ENCODE measurements at places on chromosomes 16 and 17. TPM values are rescaled to one million over a fixed set of nuclear protein-coding genes. Genes with fewer than 3 reads are reported as not detected.
A peak's percentile ranks its signal among the peaks of the same experiment; 100 is the strongest.

EFNB3 gene
- not detected for polyA plus RNA-seq

DNA sequence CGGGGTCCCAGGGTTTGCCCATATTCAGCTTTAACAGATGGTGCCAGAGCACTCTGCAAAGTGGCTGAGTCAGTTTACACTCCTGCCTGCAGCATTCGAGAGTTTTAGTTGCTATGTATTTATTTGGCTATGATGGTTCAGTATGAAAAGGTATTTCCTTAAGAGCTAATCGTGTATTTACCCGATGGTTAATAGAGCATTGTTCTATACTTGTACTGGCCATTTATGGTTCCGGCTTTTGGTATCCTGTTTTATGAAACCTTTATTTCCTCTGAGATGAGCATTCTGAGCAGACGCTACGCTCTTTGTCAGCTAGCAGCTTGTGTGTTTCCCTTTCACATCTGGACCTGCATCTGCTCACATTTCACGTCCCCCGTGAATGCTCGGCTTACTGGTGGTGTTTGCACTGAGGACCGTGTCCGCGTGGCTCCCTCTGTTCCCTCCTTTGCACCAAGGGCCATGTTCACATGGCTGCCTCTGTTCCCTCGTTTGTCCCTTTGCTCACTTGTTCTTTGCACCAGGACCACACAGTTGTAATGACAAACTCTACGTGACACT lies 149.1 kb upstream of the CHMP6 start:
- H3K27me3 ChIP-seq = no peaks in the 10 kb centered on the region
- H3K4me1 ChIP-seq = no peaks in the 10 kb centered on the region
- no peak overlapping the region for H3K27ac ChIP-seq
- H3K4me3 ChIP-seq = no peak overlapping the region
- DNase-seq = no peak

DNA sequence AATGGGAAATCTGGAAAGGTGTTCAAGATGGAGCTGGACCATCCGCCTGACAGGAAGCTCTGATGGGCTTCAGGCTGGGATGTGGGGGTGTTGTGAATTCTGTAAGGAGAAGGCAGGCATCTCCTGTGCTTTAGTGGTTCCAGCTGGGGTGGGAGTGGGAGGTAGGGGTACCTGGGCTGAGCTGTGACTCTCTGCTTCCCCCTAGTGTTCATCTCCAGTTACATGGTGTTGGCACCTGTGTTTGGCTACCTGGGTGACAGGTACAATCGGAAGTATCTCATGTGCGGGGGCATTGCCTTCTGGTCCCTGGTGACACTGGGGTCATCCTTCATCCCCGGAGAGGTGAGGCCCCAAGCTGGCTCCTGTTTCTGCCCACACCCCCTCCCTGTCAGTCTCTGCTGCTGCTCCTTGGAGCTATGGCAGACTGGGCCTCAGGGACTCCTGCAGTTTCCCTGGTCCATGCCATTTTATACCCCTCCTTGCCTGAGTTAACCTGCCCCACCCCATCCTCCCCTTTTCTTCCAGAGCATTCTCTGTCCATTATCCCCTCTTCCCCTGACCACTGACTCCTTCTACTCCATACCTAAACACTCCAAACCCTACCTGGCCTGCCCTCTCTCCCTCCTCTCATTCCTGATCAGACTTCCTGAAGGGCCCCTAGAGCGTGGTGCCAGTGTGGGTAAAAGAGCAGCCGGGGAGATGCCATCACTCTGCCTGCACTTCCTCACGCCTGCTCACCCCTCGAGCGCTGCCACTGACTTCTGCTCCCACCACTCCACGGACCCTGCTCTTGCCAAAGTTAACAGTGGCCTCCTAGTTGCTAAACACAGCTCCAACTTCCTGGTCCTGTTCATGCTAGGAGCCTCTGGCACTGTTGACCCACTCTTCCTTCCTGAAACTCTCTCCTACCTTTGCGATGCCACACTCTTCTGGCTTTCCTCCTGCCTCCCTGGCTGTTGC lies 3.4 kb downstream of the SPNS1 start:
- no peaks in the 10 kb centered on the region for H3K36me3 ChIP-seq
- H3K4me1 ChIP-seq = no peaks in the 10 kb centered on the region
- H3K27ac ChIP-seq = no peak overlapping the region
- no peak for DNase-seq
- H3K27me3 ChIP-seq = no peaks in the 10 kb centered on the region

DNA sequence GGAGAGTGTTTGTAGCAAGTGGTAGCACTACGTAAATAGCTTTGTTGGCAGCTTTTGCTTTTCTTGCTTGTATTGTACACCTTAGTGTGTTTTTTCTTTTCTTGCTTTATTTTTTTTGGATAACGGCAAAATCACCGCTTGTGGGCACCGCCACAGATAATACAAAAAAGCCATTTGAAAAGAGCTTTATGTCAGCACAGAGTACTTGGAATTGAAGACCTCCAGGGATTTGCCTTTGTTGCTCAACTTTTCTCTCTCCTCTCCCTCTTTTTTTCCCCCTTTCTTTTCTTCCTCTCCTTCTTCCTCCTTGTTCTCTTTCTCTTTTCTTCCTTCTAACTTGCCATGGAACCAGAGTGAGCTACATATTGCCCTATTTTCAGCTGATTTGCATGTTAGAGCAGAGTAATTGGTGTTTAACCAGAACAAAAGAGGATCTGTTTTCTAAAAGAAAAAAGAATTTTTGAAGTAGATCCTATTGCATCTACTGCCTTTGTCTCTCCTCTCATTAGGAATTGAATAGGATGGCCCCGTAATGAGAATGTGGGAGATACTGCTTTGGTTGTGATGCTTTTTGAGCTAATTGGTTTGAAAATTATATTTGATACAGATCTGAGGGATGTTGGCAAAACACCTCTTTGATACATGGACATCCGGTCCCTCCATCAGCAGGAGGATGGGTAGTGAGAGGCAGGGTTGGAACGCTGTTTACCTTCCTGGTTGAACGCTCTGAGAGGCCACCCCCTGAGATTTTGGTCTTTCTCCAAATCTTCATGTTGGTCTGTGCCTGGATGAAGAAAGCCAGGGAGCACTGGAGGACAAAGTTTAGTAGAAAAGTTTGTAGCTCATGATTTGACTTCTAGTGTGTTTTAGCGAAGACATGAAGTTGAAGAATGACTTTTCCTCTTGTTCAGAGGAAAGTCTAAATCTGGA lies 85.6 kb downstream of the MSI2 start:
- H3K27me3 ChIP-seq = no peaks in the 10 kb centered on the region
- no peak overlapping the region for H3K27ac ChIP-seq
- no peak overlapping the region for H3K4me3 ChIP-seq
- H3K4me1 ChIP-seq = no peaks in the 10 kb centered on the region
- no peak for DNase-seq

- H3K27me3 ChIP-seq = no peaks in the 10 kb centered on the region
- no peak for DNase-seq
- no peaks in the 10 kb centered on the region for H3K4me1 ChIP-seq
Observed at GRCh38 chr17:60610473-60610872, 10.5 kb downstream of the PPM1D start.

DNA sequence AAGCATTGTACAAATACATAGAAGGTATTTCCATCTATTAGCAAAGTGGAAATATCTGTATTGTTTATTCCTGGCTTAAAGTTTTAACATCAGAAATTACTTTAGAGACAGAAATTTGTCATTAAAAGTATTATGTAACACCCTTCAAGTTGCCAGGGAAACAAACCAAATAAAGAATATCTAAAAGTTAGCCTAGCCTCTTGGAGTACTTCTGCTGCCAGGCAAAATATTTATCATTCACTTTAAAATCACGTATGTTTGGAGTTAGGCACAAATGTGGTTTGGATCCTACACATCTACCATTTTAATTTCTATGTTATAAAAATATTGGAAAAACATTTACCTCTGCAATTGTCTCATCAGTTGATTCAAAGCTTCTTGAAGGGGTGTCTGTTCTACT lies 14.7 kb downstream of the BRD7 start:
- peaks cover 2% of the 10 kb centered on the region for H3K36me3 ChIP-seq
- no peak overlapping the region for H3K27ac ChIP-seq
- H3K4me1 ChIP-seq = no peaks in the 10 kb centered on the region

UTS2R gene
- polyA plus RNA-seq = not detected

- DNase-seq = no peak
- no peaks in the 10 kb centered on the region for H3K36me3 ChIP-seq
- H3K27me3 ChIP-seq = no peaks in the 10 kb centered on the region
- H3K27ac ChIP-seq = no peak overlapping the region
Observed at GRCh38 chr16:62940569-62940968, 904.3 kb upstream of the CDH8 start.

HSPB9 gene
- polyA plus RNA-seq = 0.63 TPM

DNA sequence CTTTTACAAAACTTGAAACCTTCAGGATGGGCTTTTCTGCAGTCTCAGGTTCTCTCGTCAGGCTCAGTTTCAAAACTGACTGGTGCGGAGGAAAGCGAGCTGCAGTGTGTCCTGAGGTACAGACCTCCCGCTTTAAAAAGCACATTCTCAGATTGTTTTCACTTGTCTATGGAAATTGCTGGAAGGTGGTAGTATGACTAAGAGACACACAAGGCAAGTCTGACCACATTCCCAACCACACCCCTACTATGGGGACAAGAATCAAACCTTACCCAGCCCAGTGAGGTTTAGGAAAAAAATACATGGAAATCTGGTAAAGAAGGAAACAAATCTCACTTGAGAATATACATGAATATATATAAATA lies 18.2 kb downstream of the SRP68 start:
- no peak overlapping the region for H3K27ac ChIP-seq
- H3K27me3 ChIP-seq = no peaks in the 10 kb centered on the region
- H3K4me1 ChIP-seq = no peaks in the 10 kb centered on the region
- no peak overlapping the region for H3K4me3 ChIP-seq
- peaks cover 13% of the 10 kb centered on the region for H3K36me3 ChIP-seq

- no peaks in the 10 kb centered on the region for H3K27me3 ChIP-seq
- H3K4me1 ChIP-seq = no peaks in the 10 kb centered on the region
Observed at GRCh38 chr16:27700304-27700995, 150.5 kb downstream of the KATNIP start.

ZNF287 gene
- 2.1 TPM for polyA plus RNA-seq

GRCh38 chr17:75271233-75271954 lies 363 bp upstream of the MIF4GD start:
- no peaks in the 10 kb centered on the region for H3K4me1 ChIP-seq
- peak overlapping the region; percentile 48 for H3K27ac ChIP-seq

- H3K27ac ChIP-seq = no peak overlapping the region
- no peak overlapping the region for H3K4me3 ChIP-seq
- H3K27me3 ChIP-seq = peaks cover 1% of the 10 kb centered on the region
- no peak for DNase-seq
- no peaks in the 10 kb centered on the region for H3K4me1 ChIP-seq
Observed at GRCh38 chr16:24253192-24253591, 2.9 kb upstream of the CACNG3 start.

DNA sequence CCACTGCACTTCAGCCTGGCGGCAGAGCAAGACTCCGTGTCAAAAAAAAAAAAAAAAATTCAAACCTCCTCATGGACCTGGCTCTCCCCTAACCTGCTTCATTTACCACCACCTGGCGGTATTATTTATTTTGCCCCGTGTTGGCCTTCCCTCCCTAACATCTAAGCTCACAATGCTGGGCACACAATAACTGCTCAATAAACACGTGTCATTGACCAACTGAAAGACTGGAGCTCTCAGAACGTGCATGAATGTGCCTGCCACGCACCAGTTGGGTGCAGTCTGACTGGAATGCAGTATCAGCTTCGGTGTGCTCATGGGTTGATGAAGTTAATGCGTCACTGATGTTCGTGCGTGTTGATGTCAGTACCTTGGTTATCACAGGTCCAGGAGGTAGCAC lies 64.4 kb upstream of the CDC42EP4 start:
- DNase-seq = no peak
- no peaks in the 10 kb centered on the region for H3K4me1 ChIP-seq

CSH1 gene
- not detected for polyA plus RNA-seq

- peak; percentile 71 for DNase-seq
Observed at GRCh38 chr16:67326472-67327309, at the start of the genes KCTD19 and LRRC36. TSS of gene KCTD19 (minus strand) at chr16:67326741. CDS start at chr16:67326707, 34 bp downstream. TSS of gene LRRC36 (plus strand) at chr16:67326815. CDS start at chr16:67326863, 48 bp downstream.

- no peak overlapping the region for H3K4me3 ChIP-seq
- H3K27me3 ChIP-seq = no peaks in the 10 kb centered on the region
- H3K36me3 ChIP-seq = no peaks in the 10 kb centered on the region
- no peaks in the 10 kb centered on the region for H3K4me1 ChIP-seq
- DNase-seq = peak; percentile 88
Observed at GRCh38 chr16:10738231-10739077, 5.2 kb upstream of the NUBP1 start.

PLEKHH3 gene
- polyA plus RNA-seq = 59.3 TPM

DNA sequence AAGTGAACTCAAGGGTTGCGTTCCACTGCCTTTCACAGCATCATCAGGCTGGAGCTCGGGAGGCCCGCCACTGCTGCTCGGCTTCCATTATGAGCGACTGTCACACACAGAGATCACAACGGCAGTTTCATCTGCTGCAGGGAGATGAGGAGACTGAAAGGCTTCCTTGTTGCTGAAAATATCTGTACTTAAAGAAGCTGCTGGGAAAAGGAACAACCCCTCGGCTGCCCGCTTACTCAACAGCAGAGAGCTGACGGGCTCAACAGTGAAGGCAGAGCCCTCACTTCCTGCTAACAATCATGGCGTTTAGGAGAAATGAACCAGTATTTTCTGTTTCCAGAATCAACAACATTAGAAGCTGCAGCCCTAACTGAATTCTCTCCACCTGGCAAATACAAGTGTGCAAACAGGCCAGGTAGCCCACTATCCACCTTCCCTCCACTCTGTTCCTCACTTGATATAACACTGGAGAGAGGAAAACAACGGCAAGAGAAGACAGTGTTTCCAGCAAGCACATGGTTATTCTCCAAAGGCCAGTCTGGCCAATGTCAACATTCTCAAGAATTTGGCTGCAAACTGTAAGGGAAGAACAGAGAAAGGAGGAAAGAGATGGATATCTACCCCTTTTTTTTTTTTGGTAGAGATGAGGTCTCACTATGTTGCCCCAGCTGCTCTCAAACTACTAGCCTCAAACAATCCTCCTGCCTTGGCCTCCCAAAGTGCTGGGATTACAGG lies 33.7 kb downstream of the MBTPS1 start:
- H3K4me1 ChIP-seq = no peaks in the 10 kb centered on the region
- DNase-seq = peak; percentile 59
- no peak overlapping the region for H3K4me3 ChIP-seq
- no peak overlapping the region for H3K27ac ChIP-seq
- no peaks in the 10 kb centered on the region for H3K27me3 ChIP-seq

WNT9B gene
- polyA plus RNA-seq = not detected

CYB5B gene
- 75.0 TPM for polyA plus RNA-seq
